ENCODE measurements at places on chromosomes 3 and 15.

GRCh38 chr3:190697502-190697830 is 165.0 kb downstream of the GMNC start:
- H3K4me1 ChIP-seq, result no peaks in the 10 kb centered on the region
- no peak overlapping the region for H3K27ac ChIP-seq
- no peaks in the 10 kb centered on the region for H3K36me3 ChIP-seq
- H3K4me3 ChIP-seq, result no peak overlapping the region
- H3K27me3 ChIP-seq, result no peaks in the 10 kb centered on the region

- H3K4me3 ChIP-seq, result no peak overlapping the region
- H3K27ac ChIP-seq, result no peak overlapping the region
- no peak for DNase-seq
- H3K36me3 ChIP-seq, result no peaks in the 10 kb centered on the region
Observed at GRCh38 chr3:126770096-126770495, 66.1 kb downstream of the CHCHD6 start.

DNA sequence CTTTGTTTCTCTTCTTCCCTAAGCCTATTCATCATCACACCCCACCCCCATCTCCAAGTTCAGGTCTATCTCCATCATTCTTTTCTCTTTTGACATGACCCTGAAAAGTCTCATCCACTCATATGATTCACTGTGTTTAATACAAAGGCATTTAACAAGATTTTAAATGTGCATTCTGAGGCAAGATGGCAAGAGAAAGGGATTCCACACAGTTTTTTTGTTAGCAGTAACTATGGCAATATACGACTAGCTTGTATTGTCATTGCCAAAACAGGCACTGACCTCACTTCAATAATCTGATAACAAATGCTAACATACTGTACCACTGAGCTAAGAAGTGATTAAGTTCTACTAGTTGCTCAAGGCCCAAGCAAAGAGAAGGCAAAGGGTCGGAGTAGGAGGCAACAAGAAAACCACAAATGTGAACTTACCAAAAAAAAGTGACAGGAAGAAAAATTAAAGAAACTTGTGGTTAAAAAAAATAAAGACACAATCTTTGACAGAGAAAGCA is 53.2 kb downstream of the FBN1 start:
- DNase-seq, result no peak
- peaks cover 14% of the 10 kb centered on the region for H3K36me3 ChIP-seq
- H3K4me1 ChIP-seq, result peaks cover 17% of the 10 kb centered on the region
- H3K27me3 ChIP-seq, result no peaks in the 10 kb centered on the region

- no peaks in the 10 kb centered on the region for H3K36me3 ChIP-seq
- peak within 1 kb of the TSS; percentile 73 for H3K4me3 ChIP-seq
- peak; percentile 74 for DNase-seq
- H3K27ac ChIP-seq, result peak within 1 kb of the TSS; percentile 62
- peaks cover 19% of the 10 kb centered on the region for H3K4me1 ChIP-seq
Observed at GRCh38 chr3:134029734-134030378, at the start of gene SLCO2A1. Gene SLCO2A1, minus strand, starts transcription at chr3:134029925. Its CDS starts 123 bp downstream, at chr3:134029802.

- DNase-seq, result no peak
- H3K36me3 ChIP-seq, result no peaks in the 10 kb centered on the region
- H3K27me3 ChIP-seq, result no peaks in the 10 kb centered on the region
Observed at GRCh38 chr15:51062736-51063135, 32.0 kb downstream of the TNFAIP8L3 start.

- peaks cover 35% of the 10 kb centered on the region for H3K4me1 ChIP-seq
- DNase-seq, result no peak
- peak overlapping the region; percentile 38 for H3K4me3 ChIP-seq
- H3K27me3 ChIP-seq, result no peaks in the 10 kb centered on the region
Observed at GRCh38 chr3:52495777-52496602, 852 bp downstream of the STAB1 start.

- H3K4me1 ChIP-seq, result no peaks in the 10 kb centered on the region
- no peaks in the 10 kb centered on the region for H3K27me3 ChIP-seq
- no peak for DNase-seq
- H3K27ac ChIP-seq, result no peak overlapping the region
Observed at GRCh38 chr3:133468251-133468721, 68.4 kb downstream of the BFSP2 start.

- no peaks in the 10 kb centered on the region for H3K36me3 ChIP-seq
- DNase-seq, result no peak
- peaks cover 91% of the 10 kb centered on the region for H3K4me1 ChIP-seq
- no peak overlapping the region for H3K27ac ChIP-seq
- H3K4me3 ChIP-seq, result no peak overlapping the region
- H3K27me3 ChIP-seq, result no peaks in the 10 kb centered on the region
Observed at GRCh38 chr15:98723195-98723594, 74.9 kb downstream of the IGF1R start.

DNA sequence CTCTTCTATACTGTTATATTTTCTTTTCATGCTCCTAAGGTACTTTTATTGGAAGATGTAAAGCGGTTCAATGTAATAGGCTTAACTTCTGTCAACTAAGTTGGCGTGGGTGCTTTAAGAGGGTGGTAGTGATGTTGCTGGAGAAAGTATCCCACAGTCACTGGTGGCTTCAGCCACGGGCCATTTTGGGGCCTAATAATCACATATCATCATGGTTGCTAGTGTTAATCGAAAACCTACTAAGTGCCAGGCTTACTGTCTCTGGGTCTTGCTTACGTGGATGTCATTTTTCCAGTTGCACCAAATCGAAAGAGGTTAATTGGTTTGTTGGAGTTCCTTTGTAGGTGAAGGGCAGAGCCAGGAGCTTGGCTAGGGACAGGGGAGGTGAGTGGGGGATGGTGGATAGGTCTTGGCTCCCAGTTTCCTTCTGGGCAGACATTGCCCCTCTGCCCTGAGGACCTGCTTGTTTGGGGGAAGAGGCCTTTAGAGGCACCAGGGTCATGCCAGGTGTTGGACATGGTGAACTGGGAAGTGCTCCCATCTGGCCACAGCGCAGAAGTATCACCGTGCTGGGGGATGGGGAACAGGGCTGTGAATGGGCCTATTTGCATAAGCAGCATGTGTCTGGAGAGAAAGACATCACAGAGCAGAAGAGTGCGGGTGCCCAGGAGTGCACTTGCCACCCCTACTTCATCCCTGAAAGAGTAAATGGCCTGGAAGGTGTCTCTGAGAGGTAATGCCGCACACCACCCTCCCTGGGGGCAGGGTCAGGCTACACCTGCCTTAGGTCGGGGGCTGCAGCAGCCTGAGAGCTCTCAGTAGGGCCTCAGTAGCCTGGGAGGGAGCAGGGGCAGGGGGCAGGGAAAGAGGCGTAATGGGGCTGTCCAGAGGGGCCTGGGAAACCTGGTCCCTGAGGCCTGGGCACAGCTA is 62.4 kb upstream of the POLG start:
- H3K27ac ChIP-seq, result no peak overlapping the region
- peaks cover 27% of the 10 kb centered on the region for H3K27me3 ChIP-seq
- peaks cover 31% of the 10 kb centered on the region for H3K4me1 ChIP-seq
- no peak for DNase-seq
- H3K4me3 ChIP-seq, result no peak overlapping the region

GRCh38 chr15:57680021-57680420 is 26.5 kb upstream of the POLR2M start:
- no peak overlapping the region for H3K27ac ChIP-seq
- DNase-seq, result no peak
- no peak overlapping the region for H3K4me3 ChIP-seq

- DNase-seq, result no peak
- H3K4me1 ChIP-seq, result no peaks in the 10 kb centered on the region
- H3K27me3 ChIP-seq, result no peaks in the 10 kb centered on the region
- H3K4me3 ChIP-seq, result no peak overlapping the region
- peaks cover 8% of the 10 kb centered on the region for H3K36me3 ChIP-seq
Observed at GRCh38 chr3:17590465-17590864, 152.0 kb downstream of the TBC1D5 start.

GRCh38 chr3:106473576-106474475 is 605.0 kb upstream of the CBLB start:
- no peaks in the 10 kb centered on the region for H3K27me3 ChIP-seq
- no peaks in the 10 kb centered on the region for H3K4me1 ChIP-seq
- DNase-seq, result no peak
- H3K27ac ChIP-seq, result no peak overlapping the region
- H3K36me3 ChIP-seq, result no peaks in the 10 kb centered on the region

GRCh38 chr15:92725171-92725570 is 69.6 kb upstream of the FAM174B start:
- DNase-seq, result no peak
- no peak overlapping the region for H3K4me3 ChIP-seq
- H3K4me1 ChIP-seq, result no peaks in the 10 kb centered on the region
- no peaks in the 10 kb centered on the region for H3K27me3 ChIP-seq
- H3K36me3 ChIP-seq, result no peaks in the 10 kb centered on the region

DNA sequence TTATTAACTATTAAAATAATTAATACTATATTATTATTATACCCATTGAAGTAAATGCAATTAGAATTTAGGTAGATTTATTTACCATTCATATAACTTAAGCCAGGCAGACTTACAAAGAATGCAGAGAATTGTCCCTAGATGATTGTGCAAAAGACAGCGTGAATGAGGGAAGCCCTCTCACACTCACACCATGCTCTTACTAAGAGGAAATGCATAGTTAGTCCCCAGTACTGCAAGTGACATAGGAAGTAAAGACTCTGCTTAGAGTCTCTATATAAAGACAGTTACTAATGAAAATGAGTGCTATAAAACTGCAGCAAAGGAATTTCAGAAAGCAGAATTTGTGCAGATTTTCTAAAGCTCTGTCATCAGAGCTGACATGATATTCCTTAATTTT is 270.4 kb downstream of the ZBBX start:
- H3K4me1 ChIP-seq, result peaks cover 5% of the 10 kb centered on the region
- H3K4me3 ChIP-seq, result no peak overlapping the region
- no peaks in the 10 kb centered on the region for H3K27me3 ChIP-seq
- H3K27ac ChIP-seq, result no peak overlapping the region

- H3K27ac ChIP-seq, result no peak overlapping the region
- H3K36me3 ChIP-seq, result no peaks in the 10 kb centered on the region
- DNase-seq, result no peak
Observed at GRCh38 chr3:68121287-68121686, 466.9 kb upstream of the SUCLG2 start.

DNA sequence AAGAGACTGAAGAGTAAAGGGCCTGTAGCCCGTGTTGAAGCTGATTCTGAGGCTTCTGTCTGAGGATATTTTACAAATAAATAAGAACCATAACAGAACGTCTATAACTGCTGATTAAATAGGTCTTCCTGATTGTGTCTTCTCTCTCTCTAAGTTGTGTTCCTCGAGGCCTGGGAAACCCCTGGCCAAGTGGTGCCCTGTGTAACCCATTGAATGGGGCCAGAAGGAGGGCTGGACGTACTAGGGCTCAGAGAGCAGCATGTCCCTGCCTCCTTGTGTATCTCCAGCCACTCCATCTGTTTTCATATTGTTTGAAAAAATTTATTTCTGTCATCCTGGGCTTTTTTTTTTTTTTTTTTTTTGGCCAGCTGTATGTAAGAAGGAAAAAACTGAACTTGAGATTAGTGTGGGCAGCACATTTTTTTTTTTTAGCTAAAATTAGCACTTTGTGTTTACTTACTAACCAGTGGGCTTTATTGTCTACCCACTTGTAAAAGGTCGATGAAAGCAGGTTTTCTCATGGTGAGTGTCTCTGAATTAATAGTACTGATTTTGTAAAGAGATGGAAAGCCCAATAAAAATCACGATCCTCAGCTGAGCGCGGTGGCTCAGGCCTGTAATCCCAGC is 10.7 kb downstream of the DHX30 start:
- peaks cover 67% of the 10 kb centered on the region for H3K36me3 ChIP-seq
- no peaks in the 10 kb centered on the region for H3K27me3 ChIP-seq
- H3K4me3 ChIP-seq, result no peak overlapping the region
- no peak for DNase-seq
- H3K27ac ChIP-seq, result no peak overlapping the region

DNA sequence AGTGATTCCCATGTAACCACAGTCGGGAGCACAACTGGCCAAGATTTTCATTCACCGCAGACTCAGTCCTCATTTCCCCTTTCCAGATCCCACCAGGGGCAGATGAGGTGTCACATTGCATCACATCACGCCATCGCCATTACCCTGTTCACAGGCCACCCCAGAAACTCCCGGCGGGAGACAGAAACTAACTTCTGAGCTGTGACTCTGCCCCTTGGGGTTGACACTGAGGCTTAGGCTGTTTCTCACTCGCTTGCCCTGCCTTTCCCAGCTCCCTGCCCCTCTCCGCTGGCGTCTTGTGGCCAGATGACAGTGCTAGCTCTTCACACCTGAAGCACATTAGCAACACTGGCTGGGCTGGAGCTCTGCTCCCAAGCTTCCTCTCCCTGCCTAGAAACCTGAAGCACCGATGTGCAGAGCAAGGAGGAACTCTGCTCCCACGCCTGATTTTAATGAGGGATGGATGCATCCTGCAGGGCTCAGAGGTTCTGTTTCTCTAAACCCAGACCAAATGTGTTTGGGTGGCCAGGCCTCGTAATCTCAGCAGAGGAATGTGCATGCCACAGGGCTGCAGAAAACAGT is 88.8 kb upstream of the CTDSPL start:
- no peak overlapping the region for H3K27ac ChIP-seq
- peaks cover 15% of the 10 kb centered on the region for H3K4me1 ChIP-seq
- H3K36me3 ChIP-seq, result peaks cover 22% of the 10 kb centered on the region
- no peak for DNase-seq

DNA sequence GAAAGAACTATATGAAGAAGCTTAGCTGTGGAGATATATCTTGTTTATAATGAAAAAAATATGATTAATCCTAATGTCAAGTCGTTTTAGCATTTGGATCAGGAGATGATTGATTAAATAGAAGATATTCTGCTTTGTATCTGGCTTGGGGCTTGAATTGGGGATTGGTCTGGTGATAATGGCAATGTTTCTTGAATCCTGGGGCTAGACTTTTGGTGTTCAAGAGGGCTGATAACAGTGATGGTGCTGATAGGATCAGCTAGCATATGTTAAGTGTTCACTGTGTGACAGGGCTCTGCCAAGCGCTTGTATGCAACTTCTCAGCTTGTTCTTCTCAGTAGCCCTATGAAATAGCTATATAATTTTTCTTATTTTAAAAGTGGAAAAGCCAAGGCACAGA is 20.2 kb downstream of the CNOT10 start:
- DNase-seq, result no peak
- no peaks in the 10 kb centered on the region for H3K27me3 ChIP-seq
- H3K4me3 ChIP-seq, result no peak overlapping the region
- peaks cover 14% of the 10 kb centered on the region for H3K4me1 ChIP-seq

DNA sequence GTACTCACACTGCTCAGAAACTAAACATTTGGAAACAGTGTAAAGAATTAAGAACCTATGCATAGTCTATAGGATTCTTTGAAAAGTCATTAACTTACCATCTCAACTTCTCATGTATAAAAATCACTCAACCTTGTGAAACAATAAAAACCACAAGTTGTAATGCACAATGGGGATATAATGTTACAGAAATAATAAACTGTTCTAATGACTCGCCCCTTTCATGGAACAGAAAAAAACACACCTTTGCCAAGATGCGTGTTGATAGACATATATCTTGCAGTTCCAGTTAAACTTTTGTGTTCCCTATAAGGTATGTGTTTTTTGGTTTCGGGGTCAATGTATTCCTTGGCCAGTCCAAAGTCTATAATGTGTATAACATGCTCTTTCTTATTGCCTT is 50.8 kb upstream of the PPIB start:
- H3K36me3 ChIP-seq, result peaks cover 18% of the 10 kb centered on the region
- no peak overlapping the region for H3K4me3 ChIP-seq
- no peaks in the 10 kb centered on the region for H3K4me1 ChIP-seq

- H3K27ac ChIP-seq, result no peak overlapping the region
- H3K4me3 ChIP-seq, result no peak overlapping the region
- H3K27me3 ChIP-seq, result no peaks in the 10 kb centered on the region
- DNase-seq, result no peak
- H3K4me1 ChIP-seq, result peaks cover 62% of the 10 kb centered on the region
- no peaks in the 10 kb centered on the region for H3K36me3 ChIP-seq
Observed at GRCh38 chr15:29818141-29818540, 4.1 kb downstream of the TJP1 start.
